ENCODE measurements at places on chromosomes 1 and 21.
A peak's percentile ranks its signal among the peaks of the same experiment; 100 is the strongest.

DNA sequence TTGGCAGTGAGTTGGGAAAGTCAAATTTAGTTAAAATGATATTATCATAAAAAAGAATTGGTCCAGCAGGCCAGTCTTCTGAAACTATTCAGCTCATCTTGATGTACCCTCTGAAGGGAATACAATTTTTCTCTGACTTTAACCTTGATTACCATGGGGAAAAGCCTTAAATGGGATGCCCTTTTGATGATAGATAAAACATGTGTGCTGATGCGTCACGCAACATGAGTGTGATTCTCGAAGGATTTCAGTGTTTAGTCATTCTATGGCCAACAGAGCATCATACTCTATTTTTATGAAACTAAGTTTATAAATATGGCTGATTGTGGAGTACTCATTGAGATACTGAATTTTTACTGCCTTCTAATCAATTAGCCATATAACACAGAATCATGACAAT is 171.5 kb downstream of the ZNF281 start:
- no peak for DNase-seq

DNA sequence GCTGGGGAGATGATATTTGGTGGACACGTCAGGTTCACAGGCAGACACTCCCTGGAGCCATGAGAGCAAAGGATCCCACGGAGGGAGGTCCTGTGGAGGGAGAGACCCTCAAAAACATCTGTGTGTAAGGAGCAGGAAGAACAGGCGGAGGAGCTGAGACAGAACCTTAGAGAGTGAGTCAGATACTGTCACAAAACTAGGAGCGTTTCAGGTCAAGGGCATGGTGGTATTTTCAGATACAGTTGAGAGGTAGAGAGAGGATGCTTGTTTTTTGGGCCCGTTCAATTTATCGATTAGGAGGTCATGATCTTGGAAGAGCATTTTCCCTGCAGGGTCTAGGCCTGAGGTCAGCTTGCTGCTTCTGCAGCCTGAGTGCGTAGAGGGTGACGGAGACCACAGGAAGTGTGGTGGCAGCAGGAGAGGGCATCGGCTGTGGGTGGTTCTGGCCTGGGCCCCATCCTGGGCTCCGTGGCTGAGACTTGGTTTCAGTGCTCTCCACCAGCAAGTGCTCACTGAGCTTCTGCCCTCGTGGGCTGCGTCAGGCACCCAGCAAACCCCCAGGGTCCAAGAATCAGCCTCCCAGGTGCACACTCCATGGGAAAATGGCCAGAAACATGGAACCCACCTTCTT is 39.9 kb downstream of the SPSB1 start:
- DNase-seq, result no peak

DNA sequence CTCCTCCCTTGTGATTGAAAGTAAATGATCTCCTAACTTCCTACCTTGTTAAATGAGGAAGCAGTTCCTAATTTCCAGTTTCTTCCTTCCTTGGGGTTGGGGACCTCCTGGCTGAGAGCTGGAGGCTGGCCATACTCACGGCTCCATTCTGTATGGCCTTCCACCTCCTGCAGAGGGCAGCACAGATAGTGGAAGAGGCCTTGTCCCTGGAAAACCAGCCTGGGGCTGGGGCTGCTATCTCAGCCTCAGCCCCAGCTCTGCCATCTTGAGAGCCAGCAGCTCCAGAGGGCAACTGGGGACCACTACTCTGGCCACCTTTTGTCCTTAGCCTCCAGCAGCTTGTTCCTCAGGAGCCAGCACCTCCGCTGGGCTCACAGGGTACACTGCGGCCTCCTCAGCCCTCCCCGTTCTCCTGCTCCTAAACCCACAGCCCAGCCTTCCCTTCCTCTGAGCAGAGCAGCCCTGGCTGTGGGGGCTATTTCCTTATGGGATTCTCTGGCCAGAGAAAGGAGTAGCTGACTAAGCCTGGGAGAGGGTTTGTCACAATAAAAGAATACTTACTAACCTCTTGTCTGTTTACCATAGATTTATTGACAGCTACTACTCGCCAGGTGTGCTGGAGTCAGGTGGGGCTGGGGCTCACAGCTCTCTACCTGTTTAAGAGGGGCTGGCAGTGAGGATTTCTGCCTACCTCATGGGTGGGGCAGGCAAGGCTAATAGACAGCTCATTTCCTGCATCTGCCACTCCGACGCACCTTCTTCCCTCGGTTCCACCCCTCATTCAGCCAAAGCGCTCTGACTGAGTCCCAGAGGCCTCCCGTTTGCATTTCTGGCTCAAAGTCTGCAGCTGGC is 6.3 kb downstream of the TMEM234 start:
- DNase-seq, result peak; percentile 27

DNA sequence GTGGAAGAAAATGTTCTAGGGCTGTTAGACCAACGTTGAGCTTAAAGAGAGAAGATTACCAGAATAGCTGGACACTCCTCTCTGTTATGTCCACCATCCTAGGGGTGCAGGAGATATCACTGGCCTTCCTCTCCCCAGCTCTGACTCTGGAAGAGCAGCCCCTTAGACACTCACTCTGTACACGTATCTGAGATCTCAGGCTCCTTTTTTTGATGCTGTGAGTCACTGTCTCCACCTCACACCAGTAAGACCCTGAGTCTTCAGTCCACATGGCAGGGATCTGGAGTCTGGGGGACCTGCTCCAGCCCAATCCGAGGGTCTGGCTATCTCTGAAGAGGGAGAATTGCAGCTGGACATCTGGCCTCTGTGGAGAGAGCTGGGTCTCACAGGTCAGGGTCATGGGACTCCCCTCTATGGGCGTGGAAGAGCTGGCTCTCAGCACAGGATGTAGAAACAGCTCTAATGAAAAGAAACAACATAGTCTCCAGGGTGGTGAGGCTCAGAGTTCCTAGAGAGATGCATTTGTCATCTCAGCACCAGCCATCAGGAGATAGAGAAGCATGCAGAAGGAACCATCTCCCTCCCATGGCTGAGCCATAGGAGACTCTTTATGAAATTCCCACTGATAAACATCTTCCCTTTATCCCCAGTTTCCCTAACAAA is 3.5 kb downstream of the FCRL3 start:
- no peak for DNase-seq

DNA sequence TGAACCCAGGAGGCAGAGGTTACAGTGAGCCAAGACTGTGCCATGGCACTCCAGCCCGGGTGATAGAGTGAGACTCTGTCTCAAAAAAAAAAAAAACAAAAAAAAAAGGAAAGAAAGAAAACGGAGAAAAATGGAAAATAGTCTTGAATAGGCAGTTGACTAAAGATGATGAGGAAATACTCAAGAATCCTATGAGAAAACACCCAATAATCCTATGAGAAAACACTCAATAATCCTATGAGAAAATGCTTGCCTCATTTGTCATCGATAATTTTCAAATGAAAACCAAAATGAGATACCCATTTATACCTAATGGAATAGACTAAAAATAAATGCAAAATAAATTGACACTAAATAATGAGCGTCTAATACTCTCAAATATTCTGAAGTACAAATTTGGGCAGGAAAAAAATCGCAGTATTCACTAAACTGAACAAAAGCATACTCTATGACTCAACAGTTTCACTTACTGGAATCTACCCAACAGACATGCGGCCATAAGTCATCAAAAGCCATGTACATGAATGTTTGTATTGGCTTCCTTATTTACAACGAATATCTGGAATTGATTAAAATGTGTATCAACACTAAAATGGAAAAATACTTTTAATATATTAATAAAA is 733.9 kb upstream of the CHRM3 start:
- no peak for DNase-seq

GRCh38 chr1:115190540-115191170 is 101.4 kb upstream of the TSPAN2 start:
- no peak for DNase-seq

- DNase-seq, result no peak
Observed at GRCh38 chr21:8998946-8999681, 1522.3 kb upstream of the TPTE start.

- no peak for DNase-seq
Observed at GRCh38 chr21:25396135-25396711, 211.1 kb downstream of the MRPL39 start.

DNA sequence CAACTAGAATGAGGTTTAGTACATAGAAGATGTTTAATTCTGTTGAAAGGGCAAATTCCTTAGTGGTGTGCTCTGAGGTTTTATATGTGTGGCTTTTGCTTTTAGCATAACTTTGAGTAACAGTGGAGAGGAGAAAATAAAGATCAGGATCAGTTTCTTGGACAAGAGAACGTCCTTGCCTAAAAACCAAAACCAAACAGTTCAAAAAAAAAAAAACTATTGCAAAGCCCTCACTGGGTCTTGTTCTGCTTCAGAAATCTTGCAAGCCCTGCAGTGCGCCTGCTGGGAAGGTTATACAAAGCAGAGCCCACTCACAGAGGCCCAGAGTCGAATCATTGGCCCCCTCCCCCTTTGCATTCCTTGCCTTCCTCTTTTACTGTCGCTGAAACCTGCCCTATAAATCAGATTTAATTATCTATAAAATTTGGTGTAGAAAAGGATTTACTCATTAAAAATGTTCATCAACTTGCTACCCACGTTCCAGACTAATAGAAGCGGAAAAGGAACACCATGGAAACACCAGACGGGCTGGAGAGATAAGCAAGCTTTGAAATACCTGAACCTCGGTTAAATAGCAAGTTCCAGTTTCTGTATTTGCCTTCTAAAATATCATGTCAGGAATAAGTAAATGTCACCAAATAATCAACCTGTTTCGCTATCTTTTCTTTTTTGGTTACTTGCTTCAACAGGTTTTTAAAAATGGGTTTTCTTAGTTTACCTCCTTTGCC is 201.6 kb upstream of the PTBP2 start:
- no peak for DNase-seq

DNA sequence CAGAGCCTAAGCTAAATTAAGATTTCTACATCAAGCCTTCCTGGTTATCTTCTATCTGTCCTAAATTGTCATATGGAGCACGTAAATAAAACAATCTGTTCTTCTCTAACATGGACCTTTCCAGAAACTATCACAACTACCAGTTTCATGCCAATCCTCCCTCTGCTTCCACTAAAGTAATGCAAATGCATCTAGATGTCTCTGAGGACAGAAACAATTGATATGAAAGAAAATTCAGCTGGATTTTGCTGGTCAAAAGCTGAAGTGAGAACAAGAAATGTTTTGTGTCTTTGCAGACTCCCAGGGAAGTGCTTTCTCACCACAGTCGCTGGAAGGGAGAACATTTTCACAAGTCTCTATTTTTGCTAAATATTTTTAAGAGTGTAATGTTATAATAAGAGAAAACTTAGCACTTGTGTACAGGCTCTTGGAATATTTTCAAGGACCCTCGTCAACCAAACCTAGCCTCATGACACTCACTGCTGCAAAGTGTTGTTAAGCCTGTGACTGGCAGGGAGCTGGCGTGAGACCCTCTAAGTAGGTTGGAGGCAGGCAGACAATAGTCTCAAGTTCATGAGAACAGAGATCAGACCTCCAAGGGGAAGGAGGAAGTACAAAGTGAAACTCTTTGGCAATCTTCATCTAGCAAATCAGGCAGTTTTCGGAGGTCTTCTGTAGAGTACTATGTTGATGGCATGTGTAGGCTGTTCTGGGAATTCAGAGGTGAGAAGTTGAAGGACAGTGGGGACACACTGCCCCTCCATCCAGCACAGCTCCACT is 38.8 kb downstream of the DNASE2B start:
- DNase-seq, result no peak
